ENCODE measurements at places on chromosomes 16 and 17.

DNA sequence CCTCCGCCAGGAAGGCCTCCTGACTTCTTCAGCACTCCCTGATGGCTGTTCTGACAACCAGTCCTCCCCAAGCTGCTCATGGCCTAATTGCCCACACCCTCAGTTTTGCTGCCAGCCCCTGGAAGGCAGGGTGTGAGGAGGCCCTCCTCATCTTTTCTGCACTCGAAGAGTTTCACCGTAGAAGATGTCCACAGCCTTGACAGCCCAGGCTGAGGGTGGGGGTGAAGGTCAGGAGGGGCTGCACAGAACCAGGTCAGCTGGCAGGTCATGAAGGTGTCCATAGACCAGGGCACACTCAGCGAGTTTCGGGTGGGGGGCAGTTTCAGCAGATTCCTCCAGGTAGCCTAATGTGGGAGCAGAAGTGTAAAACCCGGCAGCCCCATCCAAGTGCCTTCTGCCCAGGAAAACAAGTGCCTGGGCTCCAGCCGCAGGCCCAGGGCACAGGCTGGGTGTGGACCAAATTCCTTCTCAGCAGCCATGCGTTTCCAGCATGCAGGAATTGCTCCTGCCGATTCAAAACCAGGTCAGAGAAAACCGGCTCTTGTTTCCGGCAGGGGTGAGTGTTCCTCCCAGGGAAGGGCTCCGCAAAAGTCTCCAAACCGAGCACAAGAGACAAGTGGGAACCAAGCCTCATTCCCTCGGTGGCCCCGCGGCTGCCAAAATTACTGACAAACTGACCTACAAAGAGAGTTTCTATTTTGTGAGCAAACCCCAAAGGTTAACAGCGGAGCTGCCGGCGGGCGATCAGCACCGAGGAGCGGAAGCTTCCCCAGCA lies 228.8 kb downstream of the C16orf78 start:
- DNase-seq: no peak

GRCh38 chr17:76137351-76138233 lies 3.5 kb downstream of the FOXJ1 start:
- no peak for DNase-seq

- DNase-seq: no peak
Observed at GRCh38 chr16:10870808-10871156, 6.2 kb upstream of the CIITA start.

DNA sequence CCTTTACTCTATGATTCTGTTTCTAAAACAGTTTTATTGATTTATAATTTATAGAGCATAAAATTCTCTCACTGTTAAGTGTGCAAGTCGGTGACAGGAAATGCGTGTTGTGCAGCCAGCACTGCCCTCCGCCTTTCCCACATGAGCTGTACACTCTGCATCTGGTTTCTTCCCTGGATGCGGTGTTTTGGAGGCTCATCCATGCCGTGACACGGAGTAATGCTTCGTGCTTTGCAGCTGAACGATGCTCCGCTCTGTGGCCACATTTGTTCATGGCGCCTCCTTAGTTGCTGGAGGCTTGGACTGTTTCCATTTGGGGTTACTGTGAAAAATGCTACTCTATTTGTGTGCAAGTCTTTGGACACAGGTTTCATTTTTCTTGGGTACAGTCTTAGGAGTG lies 7.2 kb upstream of the IGFALS start:
- DNase-seq: no peak
